ENCODE measurements at places on chromosomes 3 and 15. TPM values are rescaled to one million over a fixed set of nuclear protein-coding genes. Genes with fewer than 3 reads are reported as not detected.

The LSAMP gene
- total RNA-seq = not detected

The ST8SIA2 gene
- total RNA-seq = not detected

The C3orf49 gene
- total RNA-seq = not detected

The CPN2 gene
- not detected for total RNA-seq

The VGLL3 gene
- total RNA-seq = not detected

DNA sequence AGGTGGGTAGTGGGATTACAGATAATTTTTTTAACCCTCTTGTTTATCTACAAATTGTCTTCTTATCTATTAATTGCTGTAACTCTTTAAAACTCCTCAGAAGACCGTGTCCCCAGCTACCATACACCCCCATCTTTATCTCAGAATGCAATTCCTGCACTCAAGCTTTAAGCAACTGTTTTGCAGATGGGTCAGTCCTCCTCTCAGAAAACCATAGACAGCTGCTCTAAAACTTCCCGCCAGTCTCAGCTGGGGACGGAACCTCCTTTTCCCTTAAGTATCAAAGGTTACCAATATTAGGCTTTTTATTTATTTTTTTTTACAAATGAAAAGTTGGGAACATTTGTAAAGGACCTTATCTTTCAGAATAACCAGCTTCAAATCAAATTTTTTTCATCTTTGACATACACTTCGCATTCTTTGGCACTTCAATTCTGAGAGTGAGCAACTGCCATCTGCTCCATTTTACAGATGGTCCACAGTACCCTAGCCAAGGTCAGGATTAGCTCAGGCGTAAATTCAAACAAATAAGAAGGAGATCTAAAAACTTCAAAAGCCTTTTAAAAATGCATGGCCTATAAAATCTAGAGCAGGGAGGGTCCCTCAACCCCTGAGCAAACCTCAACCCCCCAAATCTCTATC is 1.3 kb downstream of the GATM start:
- peaks cover 16% of the 10 kb centered on the region for H3K4me1 ChIP-seq
- H3K36me3 ChIP-seq = no peaks in the 10 kb centered on the region
- H3K27me3 ChIP-seq = peaks cover 54% of the 10 kb centered on the region
- peak overlapping the region; percentile 84 for H3K4me3 ChIP-seq

DNA sequence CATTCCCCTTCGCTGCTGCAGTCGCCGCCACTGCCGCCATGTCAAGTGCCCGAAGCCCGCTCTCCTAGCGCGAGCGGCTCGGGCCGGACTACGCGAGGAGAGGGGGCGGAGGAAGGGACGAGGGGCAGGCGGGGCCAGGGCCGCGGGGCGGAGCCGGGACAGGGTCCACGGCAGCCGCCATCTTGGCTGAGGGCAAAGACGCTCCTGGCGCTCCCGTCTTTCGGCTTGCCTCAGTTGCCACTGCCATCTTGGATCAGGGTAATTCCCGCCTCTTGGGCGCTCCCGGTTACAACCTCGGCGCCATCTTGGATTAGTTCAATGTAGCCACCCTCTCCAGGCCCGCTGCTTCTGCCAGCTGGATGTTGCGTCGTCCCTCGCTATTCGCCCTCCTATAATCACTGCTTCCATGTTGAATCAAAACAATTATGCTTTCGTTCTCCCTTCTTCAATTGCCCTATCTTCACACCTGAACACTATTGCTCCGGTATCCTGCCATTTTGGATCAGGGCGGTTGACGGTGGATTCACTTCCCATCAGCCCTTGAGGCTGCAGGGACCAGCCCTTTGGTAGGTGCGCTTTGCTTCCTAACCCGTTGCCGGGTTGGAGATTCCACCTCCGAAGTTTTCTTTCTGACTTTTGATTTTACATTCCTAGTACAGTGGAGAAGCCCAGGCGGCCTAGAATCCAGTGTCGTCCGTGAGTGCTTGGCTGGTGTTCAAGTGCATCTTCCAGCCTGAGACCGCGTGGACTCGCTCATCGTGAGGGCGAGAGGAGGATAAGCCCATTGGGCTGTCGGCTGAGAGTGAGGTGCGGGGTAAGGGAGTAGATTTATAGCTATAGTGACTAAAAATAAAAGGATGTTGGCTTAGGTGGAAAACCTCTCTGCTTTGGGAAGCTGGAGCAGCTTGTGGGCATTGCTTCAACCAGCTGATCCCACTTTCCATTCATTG is at the start of gene HACD2:
HACD2 (minus strand) TSS at position 66 of the 950 bp plus-strand sequence; CDS start at position 40, 26 bp downstream.
- peak within 1 kb of the TSS; percentile 83 for H3K27ac ChIP-seq
- H3K4me3 ChIP-seq = no peak within 1 kb of the TSS
- no peaks in the 10 kb centered on the region for H3K27me3 ChIP-seq
- peaks cover 5% of the 10 kb centered on the region for H3K36me3 ChIP-seq

- H3K4me3 ChIP-seq = no peak overlapping the region
- no peak overlapping the region for H3K27ac ChIP-seq
- no peaks in the 10 kb centered on the region for H3K27me3 ChIP-seq
- peaks cover 9% of the 10 kb centered on the region for H3K4me1 ChIP-seq
- peaks cover 23% of the 10 kb centered on the region for H3K36me3 ChIP-seq
Observed at GRCh38 chr15:69685512-69686452, 233.2 kb downstream of the RPLP1 start.

- H3K4me1 ChIP-seq = peaks cover 80% of the 10 kb centered on the region
- H3K4me3 ChIP-seq = peak overlapping the region; percentile 14
- no peaks in the 10 kb centered on the region for H3K27me3 ChIP-seq
- DNase-seq = peak; percentile 44
Observed at GRCh38 chr15:64507293-64507802, 47.0 kb downstream of the ZNF609 start.

Measured in activated T-cell treated with anti-CD3 and anti-CD28 coated beads, Interleukin-2, amount 50 U/mL, for 72 hours (primary cell).